ENCODE measurements at places on chromosomes 11 and 22.

DNA sequence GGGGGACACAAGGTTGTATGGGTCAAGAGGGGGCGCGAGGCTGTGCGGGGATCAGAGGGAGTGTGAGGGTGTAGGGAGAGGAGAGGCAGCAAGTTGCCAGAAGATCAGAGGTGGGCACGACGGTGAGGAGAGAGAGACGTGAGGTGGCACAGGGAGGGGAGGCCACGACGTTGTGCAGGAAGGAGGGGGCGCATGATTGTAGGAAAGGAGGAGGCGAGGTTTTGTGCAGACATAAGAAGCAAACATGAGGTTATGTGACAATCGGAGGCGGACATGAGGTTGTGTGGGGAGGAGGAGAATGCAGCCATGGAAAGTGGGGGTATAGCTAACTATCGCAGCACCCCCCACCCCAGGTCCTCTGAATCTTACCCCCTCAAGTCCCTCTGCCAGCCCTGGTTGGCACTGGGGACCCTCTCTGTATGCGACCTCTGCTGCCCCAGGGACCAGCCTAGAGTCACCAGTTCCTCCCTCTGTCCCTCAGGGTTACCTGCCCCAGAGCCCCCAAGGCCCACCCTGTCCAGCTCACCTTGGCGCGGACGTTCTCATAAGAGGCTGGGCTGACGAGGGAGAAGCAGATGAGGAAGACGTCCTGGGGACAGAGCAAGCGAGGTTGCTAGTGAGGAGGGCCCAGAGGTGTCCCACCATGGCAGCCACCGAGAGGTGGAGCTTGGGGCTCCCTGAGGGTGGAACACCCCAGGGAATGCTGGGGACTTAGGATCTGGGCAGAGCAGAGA lies 12.5 kb downstream of the RAC2 start:
- DNase-seq: no peak

DNA sequence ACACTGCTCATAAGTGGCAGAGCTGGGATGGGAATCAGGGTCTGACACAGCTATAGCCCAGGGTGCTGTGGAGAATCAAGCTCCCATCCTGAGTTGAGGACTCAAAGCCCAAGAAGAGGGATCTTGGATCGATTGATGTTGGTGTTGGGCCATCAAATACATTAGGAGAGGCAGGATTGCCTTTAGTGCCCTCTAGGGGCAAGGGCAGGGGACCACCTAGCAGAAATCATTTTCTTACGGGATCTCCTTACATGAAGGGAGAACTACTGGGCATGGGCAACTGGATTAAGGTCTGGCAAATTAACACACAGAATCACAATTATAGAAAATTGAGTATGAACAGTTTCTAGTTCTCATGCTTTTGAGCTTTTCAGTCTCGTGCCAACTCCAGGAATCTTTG lies 24.9 kb upstream of the EMSY start:
- no peak for DNase-seq

DNA sequence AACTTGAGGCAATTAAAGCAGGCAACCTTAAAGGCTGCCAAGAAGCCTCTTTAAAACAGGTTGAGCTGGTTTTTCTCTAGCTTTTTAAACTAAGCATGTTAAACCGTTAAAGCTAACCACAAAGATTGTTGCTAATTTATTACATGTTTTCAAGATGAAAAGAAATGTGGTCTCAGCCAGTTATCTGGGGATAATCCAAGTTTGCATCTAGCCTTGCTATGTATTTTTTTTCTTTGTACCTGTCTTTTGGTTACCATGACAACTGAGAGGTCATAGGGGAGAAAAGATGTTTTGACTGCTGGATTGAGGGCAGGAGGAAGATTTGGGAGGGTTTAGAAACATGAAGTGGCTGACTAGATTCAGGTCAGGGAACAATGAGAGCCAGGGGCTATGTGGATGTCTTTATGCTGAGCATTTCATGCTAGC lies 19.2 kb upstream of the PGM2L1 start:
- no peak for DNase-seq

GRCh38 chr11:120116966-120117365 lies 20.9 kb downstream of the TRIM29 start:
- no peak for DNase-seq
